ENCODE measurements at places on chromosomes 13 and 19.

- no peak for DNase-seq
Observed at GRCh38 chr19:21751384-21751783, 16.0 kb downstream of the ZNF100 start.

GRCh38 chr19:3250675-3251074 is 26.2 kb downstream of the CELF5 start:
- no peak for DNase-seq

DNA sequence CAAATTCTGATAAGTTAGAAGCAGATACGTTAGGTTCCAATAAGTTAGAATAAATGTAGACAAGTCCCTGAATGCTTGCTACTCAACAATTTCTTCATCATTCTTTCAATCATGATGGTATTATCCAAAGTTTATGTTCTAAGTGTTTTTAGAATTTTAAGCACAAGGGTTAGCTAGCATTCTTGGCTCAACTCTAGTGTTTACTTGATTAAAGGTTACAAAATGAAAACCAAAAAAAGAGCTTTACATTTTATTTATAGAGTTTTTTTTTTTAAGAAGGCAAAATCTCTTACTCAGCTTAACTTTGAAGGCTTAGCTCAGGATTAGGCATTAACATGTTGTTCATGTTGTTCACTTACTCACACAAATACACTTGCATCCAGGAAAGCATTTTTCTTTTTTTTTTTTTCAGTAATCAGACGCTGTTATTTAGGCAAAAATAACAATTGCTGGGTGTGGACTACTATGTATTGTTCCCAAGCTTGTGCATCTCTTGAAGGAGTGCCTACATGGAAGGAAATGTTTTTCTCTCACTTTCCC is 420.6 kb downstream of the DCT start:
- DNase-seq: no peak

DNA sequence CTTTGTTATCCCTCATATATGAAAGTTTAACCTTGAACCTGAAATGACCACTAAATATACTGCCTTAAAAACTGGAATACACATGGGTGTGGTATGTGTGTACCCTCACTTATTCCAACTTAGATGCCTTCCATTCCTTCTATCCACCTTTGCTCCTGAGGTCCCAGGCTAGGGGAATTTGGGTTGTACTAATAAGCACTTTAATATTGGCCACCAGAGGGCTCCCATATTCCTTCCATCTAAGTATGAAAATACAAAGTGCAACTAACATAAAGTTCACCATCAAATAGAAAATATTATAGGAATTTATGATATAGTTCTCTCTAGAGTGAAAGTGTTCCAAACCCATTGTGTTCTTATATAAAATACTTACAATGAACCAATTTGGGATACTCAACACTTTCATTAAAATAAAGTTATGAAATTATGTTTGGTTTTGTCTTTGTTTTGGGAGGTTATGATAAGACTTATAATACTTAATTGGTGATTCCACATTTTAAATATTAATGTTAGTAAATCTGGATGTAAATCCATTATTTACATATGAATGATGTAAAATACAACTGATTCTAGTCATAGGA is 62.3 kb downstream of the ITGBL1 start:
- DNase-seq: no peak

GRCh38 chr13:89554801-89555200 is 1792.7 kb upstream of the MIR17HG start:
- DNase-seq: no peak

GRCh38 chr13:92414851-92415250 is 811.8 kb upstream of the GPC6 start:
- no peak for DNase-seq

DNA sequence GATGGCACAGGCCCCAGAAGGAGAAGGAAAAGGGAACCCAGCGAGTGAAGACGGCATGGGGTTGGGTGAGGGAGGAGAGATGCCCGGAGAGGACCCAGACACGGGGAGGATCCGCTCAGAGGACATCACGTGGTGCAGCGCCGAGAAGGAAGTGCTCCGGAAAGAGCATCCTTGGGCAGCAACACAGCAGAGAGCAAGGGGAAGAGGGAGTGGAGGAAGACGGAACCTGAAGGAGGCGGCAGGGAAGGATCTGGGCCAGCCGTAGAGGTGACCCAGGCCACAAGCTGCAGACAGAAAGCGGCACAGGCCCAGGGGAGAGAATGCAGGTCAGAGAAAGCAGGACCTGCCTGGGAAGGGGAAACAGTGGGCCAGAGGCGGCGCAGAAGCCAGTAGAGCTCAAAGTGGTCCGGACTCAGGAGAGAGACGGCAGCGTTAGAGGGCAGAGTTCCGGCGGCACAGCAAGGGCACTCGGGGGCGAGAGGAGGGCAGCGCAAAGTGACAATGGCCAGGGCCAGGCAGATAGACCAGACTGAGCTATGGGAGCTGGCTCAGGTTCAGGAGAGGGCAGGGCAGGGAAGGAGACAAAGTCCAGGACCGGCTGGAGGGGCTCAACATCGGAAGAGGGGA is 1.1 kb downstream of the PPP1R12C start:
- no peak for DNase-seq

DNA sequence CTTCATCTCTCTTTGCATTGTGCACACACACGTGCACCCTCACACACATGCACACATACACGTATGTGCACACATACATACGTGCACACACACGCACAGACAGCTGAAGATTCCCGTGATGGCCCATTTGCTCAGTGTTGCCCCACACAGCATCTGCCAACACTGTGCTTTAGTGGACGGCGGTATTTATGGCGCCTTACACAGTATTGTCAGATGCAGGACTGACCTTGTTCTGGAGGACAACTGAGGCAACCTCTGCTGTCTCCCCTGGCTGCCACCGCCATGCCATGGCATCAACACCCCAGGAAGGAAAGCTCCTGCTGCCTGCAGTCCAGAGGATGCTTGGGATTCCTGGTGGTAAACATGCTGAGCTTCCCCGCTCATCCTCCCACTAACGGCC is 316.4 kb downstream of the TEX29 start:
- DNase-seq: no peak

DNA sequence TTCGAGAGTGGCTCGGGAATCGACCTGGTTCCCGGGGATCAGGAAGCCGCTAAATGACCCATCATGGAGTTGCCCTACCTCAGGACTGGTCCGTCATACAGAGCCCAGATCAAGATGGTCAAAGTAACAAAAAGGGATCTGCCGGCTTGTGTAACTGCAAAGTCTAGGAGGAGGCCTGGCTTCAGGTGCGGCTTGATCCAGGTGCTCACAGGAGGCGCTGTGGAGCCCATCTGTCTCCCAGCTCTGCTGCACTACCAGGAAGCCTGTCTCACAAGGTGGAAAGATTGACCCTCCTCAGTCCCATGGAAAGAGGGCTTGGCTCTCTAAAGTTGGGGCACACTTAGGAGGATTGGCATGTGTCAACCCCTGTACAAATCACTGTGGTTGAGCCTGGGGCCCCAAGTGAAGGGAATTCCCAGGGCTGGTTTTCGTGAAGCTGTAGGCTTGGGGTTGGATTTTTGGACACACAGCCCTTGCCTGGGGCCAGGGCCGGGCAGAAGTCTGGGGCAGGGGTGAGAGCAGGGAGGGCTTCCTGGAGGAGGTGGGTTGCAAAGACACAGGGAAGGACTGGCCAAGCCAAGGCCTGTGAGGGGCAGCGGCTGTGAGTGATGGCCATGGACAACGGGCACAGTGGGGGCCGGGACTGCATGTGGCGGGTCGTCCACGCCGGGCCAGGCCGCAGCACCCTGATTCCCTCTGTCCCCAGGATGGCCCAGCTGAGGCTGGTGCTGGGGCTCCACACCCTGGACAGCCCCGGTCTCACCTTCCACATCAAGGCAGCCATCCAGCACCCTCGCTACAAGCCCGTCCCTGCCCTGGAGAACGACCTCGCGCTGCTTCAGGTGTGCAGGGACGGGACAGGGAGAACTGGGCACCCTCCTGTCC is 4.2 kb downstream of the GZMM start:
- no peak for DNase-seq

Measured in T-cell (primary cell).